ENCODE measurements at places on chromosomes 7 and 10.

DNA sequence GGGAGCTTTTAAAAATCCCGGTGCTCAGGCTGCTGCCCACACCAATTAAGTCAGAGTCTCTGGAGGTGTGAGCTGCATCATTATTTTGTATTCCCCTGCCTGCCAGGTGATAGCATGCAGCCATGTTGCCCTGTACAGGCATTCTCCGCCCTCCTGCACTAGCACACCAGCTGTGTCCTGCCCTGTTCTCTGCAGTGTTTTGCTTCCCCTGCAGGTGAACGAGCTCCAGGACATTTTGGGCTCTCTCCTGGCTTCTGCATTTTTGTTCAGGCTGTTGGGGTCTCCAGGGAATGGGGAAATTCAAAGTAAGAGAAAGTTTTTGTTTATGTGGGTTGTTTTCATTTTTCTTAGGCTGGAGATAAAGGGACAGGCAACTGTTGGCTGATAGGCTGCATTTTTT, 271.0 kb upstream of the COBL start:
- DNase-seq = no peak

GRCh38 chr7:1267016-1267900, 34.6 kb downstream of the UNCX start:
- DNase-seq = no peak

- no peak for DNase-seq
Observed at GRCh38 chr10:121899727-121900126, 28.1 kb downstream of the ATE1 start.

GRCh38 chr7:29866490-29866930, 60.2 kb downstream of the WIPF3 start:
- DNase-seq = no peak

DNA sequence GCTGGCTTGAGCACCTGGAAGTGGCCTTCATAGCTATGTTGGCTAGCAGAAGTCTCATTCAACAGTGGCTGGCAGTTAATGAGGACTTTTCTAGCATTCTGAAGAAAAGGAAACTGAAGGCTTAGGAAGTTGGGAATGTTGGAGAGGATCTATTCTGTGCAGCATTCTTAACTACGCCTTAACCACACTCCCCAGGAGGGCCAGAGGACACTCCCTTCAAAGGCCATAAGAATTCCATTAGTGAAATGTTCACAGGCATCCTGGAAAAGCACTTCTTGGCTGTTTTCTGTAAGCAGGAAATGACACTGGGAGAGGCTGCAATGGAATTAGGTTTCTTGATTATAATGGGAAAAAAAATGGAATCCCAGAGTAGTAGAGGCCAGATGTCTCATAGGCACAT, 188.9 kb downstream of the ARHGAP12 start:
- DNase-seq = no peak

DNA sequence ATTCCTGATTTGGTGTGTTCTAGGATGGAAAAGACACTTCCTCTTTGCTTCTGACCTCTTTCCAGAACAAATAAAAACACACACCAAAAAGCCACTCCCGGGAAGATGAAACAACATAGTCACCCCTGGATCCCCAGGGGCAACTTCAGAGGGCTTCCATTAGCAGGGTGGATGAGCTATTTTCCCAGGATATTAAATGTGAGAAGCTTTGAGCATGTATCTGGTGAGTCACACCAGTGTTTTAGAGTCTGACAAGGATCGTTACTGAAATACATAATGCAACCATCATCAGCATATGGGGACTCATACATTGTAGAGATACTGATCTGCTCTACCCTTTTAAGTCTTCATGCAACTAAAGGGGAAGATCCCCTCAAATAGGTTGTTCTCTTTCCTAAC, 115.5 kb upstream of the ZNF438 start:
- DNase-seq = no peak

DNA sequence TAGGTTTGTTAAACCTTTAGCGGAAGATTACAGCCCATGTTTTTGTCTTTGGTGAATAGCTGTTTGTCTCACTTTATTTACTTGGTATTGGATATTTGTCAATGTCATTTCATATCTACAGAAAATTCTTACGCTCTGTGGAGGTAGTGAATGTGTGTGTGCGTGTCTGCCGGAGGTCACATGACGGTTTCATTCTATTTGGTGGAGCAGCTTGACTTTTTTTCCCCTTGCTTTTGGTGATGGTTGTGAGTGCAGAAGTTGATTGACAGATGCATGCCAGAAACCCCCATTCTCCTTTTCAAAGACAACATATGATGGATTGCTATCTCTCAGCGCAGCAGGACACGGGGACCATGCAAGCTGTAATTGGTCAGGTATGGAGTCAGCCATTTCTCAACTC, at the start of gene POU6F2:
POU6F2 (plus strand) TSS at position 225 of the 400 bp plus-strand sequence; CDS start at position 270, 45 bp downstream.
- DNase-seq = no peak

DNA sequence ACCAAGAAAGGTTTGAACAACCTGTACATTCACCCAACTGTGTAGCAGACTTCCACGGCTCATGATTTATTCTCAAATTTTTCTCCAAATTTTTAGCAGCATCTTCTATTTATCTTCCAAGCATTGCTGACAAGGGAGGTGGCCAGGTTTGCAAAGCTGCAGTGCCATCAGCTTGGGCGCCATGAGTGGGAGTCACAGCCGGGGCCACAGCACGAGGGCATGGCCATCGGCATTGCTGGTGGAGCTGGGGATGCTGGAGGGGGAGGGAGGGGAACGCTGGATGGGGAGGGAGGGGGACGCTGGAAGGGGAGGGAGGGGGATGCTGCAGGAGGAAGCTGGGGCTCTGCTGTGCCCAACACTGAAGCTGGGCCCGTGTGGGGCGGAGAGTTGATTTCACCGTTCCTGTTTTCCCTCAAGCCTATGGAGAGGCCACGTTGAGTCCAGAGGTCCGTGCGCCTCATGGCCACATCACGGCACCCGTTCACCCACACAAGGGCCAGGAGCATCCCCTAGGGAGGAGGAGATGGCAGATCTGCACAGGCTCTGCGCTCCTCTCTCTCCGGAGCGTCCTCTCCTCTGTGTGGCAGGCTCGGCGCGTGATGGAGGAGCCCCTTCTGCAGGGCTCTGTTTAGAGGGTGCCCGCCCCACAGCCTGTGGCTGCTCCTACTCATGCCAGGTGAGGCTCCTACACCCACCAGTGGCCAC, 520.2 kb downstream of the DNAJB6 start:
- DNase-seq = no peak

GRCh38 chr7:103765901-103766300, 223.6 kb downstream of the RELN start:
- DNase-seq = no peak

DNA sequence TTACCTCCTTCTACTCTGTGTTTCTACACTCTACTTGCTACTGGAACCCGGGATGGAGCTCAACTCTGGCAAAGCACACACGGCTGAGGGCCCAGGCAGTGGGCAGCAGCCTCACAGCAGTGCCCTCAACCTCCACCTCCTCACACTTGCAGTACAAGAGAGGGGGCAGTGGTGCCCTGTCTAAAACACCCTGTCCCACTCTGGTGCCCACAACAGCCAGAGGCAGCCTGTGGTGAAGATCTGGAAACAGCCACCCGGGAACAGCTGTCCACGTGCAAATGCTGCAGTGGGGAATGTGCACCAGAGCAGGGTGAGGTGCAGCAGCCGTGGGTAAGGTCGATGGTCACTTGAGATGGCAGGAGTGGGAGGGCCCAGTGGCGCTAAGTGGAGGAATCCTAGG, 13.7 kb downstream of the MAT1A start:
- DNase-seq = no peak

DNA sequence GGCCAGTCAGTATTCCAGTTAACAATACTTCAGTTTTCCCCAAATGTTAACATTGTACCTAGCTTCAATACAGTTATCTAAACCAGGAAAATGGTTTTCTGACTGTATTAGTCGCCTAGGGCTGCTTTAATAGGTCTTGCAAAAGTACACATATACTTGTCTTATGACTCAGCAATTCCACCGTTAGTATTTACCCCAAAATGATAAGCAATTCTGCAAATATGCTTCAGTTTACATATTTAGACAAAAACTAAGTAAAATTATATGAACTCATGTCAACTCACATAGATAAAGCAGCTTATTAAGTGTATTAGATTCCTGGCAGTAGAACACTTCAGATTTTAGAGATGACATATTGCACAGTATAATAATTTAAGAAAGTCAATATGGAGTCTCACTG, 363.3 kb downstream of the ARL4A start:
- no peak for DNase-seq

DNA sequence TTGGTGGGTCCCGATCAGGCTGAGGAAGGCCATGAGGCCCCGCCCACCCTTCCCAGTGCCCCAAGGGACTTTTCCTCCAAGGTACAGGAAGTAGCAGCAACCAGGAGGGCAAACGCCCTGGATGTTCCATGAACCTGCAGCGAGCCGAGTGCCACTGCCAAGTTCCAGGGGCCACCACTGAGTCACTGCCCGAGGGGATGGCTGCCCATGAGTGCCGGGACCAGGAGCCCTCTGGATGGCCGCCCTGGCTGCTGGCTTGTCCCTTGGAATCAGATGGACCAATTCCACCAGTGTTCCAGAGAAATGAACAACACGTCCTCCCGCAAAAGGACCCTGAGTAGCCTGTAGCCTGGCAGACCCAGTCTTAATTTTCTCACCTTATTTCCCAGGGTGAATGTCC, 74.2 kb downstream of the ZRANB1 start:
- DNase-seq = no peak

- DNase-seq = no peak
Observed at GRCh38 chr7:135685306-135686084, 23.2 kb downstream of the STMP1 start.

DNA sequence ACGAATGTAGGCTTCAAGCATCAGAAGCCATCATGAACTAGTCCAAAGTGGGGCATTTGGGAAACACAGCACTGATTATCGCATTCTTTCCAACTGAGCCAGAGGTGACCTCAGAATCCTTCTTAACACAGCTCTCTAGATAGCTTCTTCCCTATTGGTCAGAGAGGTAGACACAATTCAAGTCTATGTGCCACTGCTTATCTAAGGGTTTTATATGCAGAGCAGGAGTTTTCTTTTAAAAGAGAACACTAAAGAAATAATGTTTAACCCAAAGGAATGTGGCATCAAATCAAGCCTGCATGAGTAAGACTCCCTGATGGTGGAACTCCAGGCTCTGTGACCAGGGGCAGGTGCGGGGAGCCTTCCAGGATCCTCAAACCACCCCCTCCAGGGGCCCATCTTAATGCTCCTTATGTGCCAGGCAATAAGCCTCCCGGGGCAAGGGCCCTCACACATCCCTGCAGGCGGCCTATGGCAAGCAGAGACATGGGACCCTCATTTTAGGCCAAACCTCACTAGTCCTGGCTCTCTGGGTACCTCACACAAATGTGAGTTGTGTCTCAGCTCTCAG, 13.8 kb downstream of the HSPA12A start:
- no peak for DNase-seq

DNA sequence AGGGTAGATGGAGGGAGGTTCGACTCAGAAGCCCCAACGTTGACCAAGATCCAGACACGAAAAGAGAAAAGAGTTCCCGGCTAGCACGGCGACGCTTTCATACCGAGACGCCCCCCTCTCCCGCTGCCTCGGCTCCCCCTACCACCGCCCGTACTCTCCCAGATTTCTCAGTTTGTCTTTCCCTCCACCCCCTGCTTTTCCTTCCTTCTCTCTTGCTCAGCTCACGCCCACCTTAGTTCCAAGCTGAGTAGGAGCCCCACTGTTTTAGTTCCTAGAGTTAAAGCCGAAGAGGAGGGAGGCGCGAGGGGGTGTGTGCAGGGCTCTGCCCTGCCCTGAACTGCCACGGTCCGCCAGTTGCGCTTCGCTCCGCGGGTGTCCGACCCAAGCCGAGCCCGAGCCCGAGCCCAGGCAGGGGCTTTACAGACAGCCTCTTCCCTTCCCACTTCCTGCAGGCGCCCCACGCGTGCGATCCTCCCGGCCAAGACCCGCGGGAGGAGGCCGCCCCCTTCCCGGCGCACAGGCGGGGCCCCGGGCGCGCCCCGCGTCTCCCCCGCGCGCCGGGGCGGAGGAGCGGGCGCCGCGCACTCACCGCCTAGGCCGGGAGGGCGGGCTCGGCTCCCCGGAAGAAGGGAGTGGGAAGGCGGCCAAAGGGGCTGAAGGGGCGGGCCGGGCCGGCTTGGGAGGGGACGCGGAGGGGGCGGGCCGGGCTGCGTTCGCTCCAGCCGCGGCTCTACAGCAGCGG, at the start of gene EPHB6:
EPHB6 (plus strand) TSS at position 705 of the 742 bp plus-strand sequence. CDS start 8,152 bp downstream, outside the sequence.
- peak; percentile 66 for DNase-seq

GRCh38 chr7:148332191-148333186, 258.1 kb upstream of the C7orf33 start:
- DNase-seq = no peak

- DNase-seq = no peak
Observed at GRCh38 chr7:90648834-90649233, 52.7 kb downstream of the CDK14 start.

- no peak for DNase-seq
Observed at GRCh38 chr7:137850972-137851945, 4.5 kb upstream of the DGKI start.

GRCh38 chr10:67250686-67251085, 324.9 kb downstream of the LRRTM3 start:
- DNase-seq = no peak

- peak; percentile 58 for DNase-seq
Observed at GRCh38 chr7:73623798-73624668, at the start of gene MLXIPL. TSS of gene MLXIPL (minus strand) at chr7:73624522. CDS start at chr7:73624492, 30 bp downstream.

GRCh38 chr10:8677642-8678041, 623.2 kb downstream of the GATA3 start:
- no peak for DNase-seq

DNA sequence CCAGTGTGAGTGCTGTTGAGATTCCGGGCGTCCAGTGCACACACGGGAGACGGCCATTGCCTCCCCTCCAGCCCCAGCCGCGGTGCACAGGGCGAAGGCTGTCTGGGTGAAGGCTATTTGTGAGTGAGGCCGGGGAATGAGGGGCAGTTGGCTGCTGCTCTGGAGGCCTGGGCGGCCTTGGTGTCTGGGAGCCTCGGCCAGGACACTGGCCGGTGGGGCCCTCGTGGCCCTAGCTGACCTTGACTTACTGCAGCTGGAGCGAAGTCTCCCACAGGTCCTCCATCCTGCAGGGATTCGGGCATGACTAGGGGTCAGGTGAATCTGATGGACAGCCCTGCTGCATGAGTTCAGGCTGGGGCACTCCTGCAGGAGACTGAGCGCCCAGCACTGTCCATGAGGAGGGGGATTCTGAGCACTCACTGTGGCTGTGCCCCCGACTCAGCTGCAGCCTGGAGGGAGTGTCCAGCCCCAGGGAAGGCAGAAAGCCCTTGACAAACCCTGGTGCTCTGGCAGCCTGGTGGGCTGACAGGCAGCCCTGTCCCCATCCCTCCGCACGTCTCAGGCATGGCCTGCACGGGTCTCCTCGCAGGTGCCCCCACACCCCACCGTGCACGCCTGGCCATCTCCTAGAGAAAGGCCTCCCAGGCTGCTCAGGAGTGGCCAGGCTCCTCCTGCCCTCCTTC, 52.7 kb upstream of the FAM20C start:
- no peak for DNase-seq
